Adrenal gland (tissue), 19 donors: ENCODE measurements at places on chromosomes 11 and 22. TPM values are rescaled to one million over a fixed set of nuclear protein-coding genes. Genes with fewer than 3 reads are reported as not detected.

DNA sequence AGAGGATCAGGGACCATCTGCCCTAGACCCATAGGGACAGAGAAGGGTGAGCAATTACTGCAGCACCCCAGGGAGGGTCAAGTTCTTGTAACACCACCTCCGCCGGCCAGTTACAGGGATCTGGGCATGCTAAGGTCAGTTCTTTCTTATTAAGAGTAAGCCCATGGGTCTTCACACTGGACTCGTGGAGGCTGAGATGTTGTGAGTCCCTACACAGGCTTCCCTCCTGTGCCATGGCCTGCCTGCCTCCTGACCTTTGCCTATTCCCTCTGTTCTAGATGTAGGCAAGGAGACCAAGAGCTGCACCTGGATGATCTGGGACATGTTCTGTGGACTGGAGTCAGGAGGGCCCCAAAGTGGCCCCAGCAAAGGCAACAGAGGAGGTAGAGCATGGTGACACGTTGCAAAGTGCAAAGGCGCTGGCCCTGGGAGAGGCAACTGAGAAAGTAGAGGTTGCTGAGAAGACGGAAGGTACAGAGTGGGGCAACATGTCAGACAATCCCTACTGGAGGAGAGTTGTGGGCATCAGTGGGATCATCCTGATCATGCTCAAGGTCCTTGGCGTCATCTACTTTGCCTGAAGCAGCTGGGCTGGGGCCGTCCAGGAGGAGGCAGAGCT is 16.3 kb upstream of the GNAZ start:
- no peaks in the 10 kb centered on the region for H3K4me1 ChIP-seq
- no peaks in the 10 kb centered on the region for H3K36me3 ChIP-seq
- no peak overlapping the region for H3K4me3 ChIP-seq
- DNase-seq: peak; percentile 5
- H3K27me3 ChIP-seq: no peaks in the 10 kb centered on the region

- no peak overlapping the region for H3K4me3 ChIP-seq
- H3K27me3 ChIP-seq: no peaks in the 10 kb centered on the region
- H3K36me3 ChIP-seq: no peaks in the 10 kb centered on the region
- peak; percentile 11 for DNase-seq
Measured at GRCh38 chr11:119483341-119483880, 60.4 kb upstream of the THY1 start.

DNA sequence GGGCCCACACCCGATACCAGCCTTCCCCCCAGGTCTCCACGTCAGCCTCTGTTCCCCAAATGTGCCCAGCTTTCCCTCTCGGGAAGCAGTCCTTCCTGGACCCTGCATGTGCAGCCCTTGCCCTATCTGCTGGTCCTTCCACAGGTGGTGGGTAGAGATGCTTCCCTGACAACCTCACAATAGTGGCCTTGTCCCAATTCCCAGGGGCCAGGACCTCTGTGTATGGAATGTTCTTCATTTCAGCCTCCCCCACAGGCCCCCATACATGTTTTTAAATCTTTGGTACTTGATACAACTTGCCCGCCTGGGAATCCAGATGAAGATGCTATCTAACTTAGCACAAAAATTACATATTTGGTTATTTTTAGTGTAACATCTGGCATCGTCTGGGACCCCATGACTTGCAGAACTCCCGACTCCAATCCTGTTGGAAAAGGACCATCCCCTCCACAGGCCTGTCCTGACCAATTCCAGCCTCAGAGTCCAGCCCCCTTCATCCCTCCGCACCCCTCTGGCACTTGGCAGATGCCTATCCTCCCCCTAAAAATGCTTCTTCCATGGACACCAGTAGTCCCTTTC is 39.5 kb downstream of the ANO1 start:
- H3K4me3 ChIP-seq: no peak overlapping the region
- H3K4me1 ChIP-seq: no peaks in the 10 kb centered on the region
- DNase-seq: no peak
- peaks cover 3% of the 10 kb centered on the region for H3K27me3 ChIP-seq

The MLC1 gene
- not detected for total RNA-seq

- no peaks in the 10 kb centered on the region for H3K36me3 ChIP-seq
- peaks cover 9% of the 10 kb centered on the region for H3K4me1 ChIP-seq
- H3K27me3 ChIP-seq: no peaks in the 10 kb centered on the region
- no peak for DNase-seq
- H3K27ac ChIP-seq: no peak overlapping the region
Measured at GRCh38 chr11:12885717-12886239, 123.3 kb upstream of the RASSF10 start.

DNA sequence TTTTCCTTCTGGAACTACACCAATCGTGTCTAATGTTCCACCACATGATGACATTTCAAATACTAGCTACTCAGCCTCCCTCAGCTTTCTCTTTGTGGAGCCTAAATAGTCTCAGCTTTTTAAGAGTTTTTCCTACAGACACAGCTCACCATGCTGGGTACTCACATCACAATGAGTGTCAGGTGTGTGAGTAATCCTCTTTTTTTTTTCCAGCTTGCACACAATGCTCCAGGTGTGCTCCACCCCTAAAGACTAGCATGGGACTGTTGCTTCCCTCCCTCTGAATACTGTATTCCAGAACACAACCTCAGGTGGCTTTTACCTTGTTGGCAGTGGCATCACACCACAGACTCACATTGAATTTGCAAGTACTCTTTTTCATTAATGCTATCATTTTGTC is 11.7 kb downstream of the BTG4 start:
- peaks cover 5% of the 10 kb centered on the region for H3K27me3 ChIP-seq
- no peak for DNase-seq
- no peaks in the 10 kb centered on the region for H3K36me3 ChIP-seq
- H3K27ac ChIP-seq: no peak overlapping the region
- H3K4me3 ChIP-seq: no peak overlapping the region
- H3K4me1 ChIP-seq: no peaks in the 10 kb centered on the region
